Activated T-helper 1 cell treated with Interleukin-2 at 50 U/mL for 16 hours (primary cell): ENCODE measurements at places on chromosomes 2 and 18.

DNA sequence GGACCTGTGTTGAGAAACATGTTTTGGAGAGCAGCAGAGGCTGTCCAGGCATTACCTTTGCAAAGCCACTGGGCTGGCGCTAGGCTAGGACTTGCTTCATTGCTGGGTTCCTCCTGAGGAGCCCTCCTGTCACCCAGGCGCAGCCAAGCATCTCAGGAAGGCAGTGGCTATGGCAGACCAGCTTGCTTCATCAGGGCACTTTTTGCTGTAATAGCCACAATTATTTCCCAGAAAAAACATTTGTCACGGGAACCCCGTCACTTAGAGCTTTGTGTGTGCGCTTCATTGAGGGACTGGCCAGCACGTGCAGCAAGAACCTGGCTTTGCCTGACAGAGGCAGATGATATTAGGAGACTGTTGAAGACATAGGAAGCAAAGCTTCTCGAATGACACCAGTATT lies 36.4 kb downstream of the SLC20A1 start:
- no peak for DNase-seq

GRCh38 chr18:51943281-51943680 lies 396.7 kb upstream of the DCC start:
- DNase-seq, result no peak

DNA sequence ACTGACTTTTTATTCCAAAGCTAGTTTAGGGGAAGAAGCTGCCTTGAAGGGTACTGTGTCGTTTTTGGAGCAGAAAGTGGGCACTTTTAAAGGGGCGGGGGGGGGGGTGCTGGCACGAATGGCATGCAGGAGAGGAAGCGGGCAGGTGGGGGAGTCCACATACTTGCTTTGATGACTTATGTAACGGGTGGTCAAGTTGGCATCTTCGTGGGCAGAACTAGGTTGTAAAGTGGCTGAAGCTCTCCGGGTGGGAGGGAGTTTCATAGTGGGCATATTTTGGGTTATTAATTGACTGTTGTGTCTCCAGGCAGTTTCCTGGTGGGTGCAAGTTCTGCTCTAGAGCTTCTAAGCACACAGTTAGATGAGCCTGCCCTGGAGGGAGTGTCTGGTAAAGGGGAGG lies 19.9 kb downstream of the PCARE start:
- DNase-seq, result no peak

DNA sequence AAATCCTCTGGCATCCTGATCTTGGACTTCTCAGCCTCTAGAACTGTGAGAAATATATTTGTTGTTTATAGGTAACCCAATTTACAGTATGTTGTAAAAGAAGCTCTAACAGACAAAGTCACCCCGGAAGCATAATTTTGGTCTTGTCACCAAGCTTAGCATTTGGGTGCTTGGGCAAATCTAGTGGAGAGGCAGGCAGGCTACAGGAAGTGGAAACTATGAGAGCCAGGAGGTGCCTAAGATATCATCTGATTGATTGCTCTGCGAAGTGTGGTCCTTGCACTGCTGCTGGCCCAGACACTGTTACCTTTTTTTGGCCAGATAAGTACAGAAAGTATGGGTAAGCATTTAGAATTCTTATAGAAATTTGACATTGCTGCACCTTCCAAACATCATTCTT lies 102.9 kb downstream of the CDC42EP3 start:
- DNase-seq, result no peak

- no peak for DNase-seq
These were observed 139.3 kb downstream of the KLHL29 start for GRCh38 chr2:23524261-23524706.

- DNase-seq, result no peak
These were observed at the start of gene CTLA4 for GRCh38 chr2:203867561-203868200. TSS of gene CTLA4 (plus strand) at chr2:203867771. CDS start at chr2:203867943, 172 bp downstream.

DNA sequence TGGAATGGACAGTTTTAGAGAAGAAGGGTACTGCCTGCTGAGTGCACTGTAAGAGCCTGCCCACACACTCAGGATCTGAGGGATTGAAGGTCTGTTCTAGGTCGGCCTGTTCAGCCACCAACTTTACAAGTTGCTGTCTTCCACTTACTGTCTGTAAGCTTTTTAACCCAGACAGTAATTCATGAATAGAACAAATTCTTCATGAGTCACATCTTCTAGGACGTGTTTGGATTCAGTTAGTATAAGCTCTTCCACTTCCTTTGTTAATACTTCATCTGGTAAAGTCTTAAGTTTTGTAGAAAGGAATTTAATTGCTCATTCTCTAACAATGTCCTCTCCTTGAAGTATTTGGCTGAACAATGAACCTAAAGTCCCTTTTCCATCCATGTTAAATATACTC lies 74.6 kb downstream of the PDE11A start:
- no peak for DNase-seq

DNA sequence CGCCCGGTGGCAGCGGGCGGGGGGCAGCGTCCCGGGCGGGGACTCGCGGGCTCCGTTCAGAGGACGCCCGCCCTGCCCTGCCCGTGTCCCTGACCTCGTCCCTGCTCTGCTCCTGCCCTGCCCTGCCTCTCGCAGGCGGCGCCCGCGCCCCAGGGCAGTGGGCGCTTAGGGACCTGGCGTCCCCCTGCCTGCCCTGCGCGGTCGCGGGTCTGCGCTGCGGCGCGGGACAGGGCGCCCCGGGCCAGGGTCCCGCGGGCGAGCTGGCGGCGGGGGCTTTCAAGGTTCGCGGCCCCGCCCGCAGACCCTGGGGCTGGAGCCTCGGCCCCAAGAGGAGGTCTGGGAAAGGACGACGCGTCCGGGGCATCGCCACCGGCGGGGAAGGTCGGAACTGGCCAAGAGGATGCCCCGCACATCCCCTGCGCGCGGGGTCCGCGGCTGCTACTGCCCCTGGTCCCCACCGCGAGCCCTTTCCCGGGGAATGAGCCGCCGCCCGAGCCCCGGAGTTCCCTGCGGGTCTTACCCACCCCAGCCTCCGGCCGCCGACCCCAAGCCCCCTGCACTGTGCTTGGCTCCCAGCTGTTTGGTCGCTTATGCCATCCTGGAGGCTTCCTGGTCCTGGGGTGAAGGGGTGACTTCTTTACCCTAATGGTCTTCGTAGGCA lies 679 bp downstream of the RNF144A start:
- DNase-seq, result no peak
